HepG2 (cell line): ENCODE measurements at places on chromosomes 3 and 15. TPM values are rescaled to one million over a fixed set of nuclear protein-coding genes. Genes with fewer than 3 reads are reported as not detected.

DNA sequence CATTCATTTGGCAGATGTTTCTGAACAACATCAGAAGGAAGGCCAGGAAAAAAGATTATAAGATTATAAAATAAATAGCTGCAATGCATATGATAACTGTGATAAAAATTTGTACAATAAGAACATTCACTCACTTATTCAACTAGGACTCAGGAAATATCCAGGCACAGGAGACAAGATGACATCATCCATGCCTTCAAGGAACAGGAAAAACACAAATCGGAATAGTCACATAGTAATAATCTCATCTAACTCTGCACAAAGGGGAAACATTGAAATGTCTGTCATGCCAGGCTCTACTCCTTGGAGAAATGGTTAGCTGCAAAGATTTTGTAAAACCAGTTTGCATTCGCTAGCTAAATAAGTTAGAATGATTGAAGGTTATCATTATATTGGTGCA lies 233.5 kb upstream of the AGTR1 start:
- no peak for DNase-seq

DNA sequence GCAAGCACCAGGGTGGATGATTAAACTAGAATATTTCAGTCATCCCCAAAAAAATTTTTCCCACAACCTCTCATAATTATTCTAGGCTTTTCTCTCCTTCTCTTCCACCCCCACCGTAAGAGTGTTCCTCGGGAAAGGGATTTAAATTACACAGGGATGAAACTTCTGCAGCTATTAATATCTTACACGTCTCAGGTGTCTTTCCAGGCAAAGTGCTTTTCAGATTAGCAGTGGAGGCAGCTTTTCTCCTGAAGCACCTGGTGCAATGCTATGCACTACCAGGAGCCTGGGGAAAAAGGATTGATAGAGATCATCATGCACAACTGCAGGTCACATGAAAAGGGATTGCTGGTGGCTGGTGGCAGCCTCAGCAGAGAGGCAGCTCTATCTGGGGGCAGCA lies 250.4 kb downstream of the NTRK3 start:
- no peak for DNase-seq

DNA sequence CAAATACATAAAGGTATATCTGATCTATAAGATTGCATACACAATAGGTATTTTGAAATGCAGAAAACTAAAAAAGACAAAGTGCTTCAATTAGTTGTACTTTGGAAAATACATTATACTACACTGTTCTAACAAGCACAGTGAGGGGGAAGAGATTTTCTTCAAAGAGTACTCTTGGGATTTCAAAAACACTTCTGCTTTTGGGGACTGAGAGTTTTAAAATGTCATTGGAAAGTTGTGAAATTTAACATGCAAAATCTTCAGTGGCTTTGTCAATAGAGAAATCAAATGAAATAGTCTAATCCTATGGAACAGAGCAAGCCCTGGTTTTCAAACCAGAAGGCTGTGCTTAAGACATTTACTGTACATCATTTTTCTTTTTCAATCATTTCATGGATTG lies 322.2 kb upstream of the SEMA6D start:
- DNase-seq: no peak

- no peak for DNase-seq
Observed at GRCh38 chr3:194541483-194541882, 54.7 kb upstream of the ATP13A3 start.

PLA2G4F gene
- not detected in 2 replicates for total RNA-seq

ZMYND10 gene
- total RNA-seq: 0.49 and 0.60 TPM in 2 replicates

FBXL22 gene
- total RNA-seq: 0.20 and 0.33 TPM in 2 replicates

SERINC4 gene
- total RNA-seq: not detected in 2 replicates

DNA sequence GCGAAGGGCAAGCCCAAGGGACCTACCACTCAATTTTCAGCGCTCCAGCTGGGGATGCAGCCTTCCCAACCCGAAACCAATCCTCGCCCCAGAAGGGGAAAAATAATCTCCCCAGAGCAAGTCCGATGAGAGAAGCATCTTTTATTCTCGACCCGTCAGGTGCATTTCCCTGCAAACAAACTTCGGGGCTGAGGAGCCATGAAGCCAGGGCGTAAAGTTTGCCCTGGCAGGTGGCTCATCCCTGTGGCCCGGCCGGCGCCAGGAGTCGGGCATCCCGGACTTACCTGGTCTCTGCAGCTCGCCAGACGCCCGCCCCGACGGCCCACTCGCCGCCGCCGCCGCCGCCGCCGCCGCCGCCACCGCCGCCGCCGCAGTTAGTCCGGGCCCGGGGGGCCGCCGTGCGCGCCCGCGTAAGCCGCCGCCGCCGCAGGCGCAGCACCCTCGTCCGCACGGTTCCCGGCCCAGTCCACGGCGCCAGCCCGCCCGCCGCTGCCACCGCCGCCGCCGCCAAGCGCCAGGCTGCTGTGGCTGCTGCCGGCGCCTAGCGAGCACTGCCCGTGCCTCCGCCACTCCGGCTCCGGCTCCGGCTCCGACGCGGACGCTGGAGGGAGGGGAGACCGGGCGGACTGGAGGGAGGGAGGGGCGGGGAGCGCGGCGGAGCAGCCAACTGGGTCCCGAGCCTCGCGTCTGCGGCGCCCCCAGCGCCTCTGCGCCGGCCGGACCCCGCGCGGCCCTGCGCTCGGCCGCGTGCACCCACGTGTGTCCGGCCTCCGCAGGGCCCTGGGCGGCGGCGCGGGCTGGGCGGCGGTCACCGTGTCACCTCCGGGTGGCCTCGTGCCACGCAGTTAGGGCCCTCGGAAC lies at the start of gene CNTN3:
CNTN3 (minus strand) TSS at position 553 of the 861 bp plus-strand sequence. CDS start 93,547 bp downstream, outside the sequence.
- no peak for DNase-seq
